ENCODE measurements at places on chromosomes 3 and 15. TPM values are rescaled to one million over a fixed set of nuclear protein-coding genes. Genes with fewer than 3 reads are reported as not detected.

GRCh38 chr3:182914341-182914740 is 66.0 kb downstream of the DCUN1D1 start:
- DNase-seq: no peak

- no peak for DNase-seq
Observed at GRCh38 chr3:115627180-115628074, 4.1 kb downstream of the GAP43 start.

DNA sequence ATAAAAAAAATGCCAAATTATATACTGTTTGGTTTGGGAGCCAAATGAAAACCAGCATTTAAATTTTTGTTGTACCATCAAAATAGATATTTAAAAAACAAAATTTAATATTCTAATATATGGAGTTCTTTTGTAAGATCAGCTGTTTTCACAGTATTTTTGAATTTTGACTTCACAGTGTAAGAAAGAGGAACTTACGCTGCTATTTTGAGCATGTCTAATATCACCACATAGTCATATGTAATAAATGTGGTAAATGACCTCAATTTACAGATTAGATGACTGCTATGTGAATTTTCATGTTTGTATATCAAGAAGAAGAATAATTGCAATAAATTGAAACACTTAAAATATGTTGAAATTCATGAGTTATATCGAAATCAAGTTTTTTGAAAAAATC is 189.6 kb downstream of the ARRDC4 start:
- DNase-seq: no peak

SPINT1 gene
- total RNA-seq: 147 TPM

GRCh38 chr15:62306851-62307504 is 141.9 kb upstream of the C2CD4B start:
- DNase-seq: peak; percentile 42

CDAN1 gene
- total RNA-seq: 36.8 TPM

- DNase-seq: no peak
Observed at GRCh38 chr15:40918146-40918798, 10.9 kb upstream of the DLL4 start.

- DNase-seq: no peak
Observed at GRCh38 chr3:19264424-19264823, 116.1 kb downstream of the KCNH8 start.

RAB43 gene
- total RNA-seq: 24.7 TPM

DNA sequence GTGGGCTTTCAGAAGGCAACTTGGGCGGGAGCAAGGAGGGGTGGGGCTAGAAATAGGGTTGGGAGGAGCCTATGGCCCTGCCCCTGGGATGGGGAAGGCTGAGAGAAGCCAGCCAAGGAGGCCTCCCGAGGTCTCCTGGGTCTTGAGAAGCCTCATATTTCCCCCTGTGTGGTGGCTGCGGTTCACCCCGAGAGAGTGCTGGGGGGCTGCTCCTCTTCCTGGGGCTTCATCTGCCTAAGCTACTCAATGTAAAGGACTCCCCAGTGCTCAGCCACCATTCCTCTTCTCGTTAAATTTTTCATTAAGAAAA is 174.3 kb downstream of the SMAD6 start:
- DNase-seq: no peak

- DNase-seq: no peak
Observed at GRCh38 chr3:193560870-193561269, 6.2 kb upstream of the ATP13A4 start.

KCNMB3 gene
- 4.1 TPM for total RNA-seq

DNA sequence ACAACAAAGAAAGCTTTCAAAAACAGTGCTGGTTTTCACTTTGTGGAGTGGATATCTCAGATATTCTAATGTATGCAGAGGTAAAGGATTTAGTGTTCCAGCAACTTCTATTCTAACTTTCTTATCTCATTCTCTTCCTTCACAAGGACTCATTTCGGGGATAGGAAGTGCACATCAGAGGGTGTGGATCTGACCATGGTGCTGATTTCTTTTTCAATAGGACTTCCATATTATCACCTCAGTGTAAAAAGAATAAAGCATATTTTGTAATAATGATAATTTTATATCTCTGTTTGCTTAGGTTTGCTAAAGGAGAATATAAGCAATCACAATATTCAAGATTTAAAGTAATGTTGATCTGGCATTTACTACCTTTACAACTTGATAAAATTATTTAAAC is 12.5 kb upstream of the CADM2 start:
- DNase-seq: no peak

GRCh38 chr3:71693641-71694040 is 31.6 kb downstream of the EIF4E3 start:
- no peak for DNase-seq

DNA sequence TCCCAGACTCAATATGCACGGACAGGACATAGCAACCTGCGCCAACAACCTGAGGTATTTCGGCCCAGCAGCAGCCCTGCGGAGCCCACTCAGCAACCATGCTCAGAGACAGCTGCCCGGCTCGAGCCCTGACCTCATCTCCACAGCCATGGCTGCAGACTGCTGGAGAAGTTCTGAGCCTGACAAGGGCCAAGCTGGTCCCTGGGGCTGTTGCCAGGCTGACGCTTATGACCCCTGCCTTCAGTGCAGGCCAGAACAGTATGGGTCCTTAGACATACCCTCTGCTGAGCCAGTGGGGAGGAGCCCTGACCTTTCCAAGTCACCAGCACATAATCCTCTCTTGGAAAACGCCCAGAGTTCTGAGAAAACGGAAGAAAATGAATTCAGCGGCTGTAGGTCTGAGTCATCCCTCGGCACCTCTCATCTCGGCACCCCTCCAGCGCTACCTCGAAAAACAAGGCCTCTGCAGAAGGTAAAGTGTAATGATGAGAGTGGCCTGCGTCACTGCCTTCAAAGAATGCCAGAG is 25.5 kb downstream of the TMEM41A start:
- DNase-seq: no peak

DNA sequence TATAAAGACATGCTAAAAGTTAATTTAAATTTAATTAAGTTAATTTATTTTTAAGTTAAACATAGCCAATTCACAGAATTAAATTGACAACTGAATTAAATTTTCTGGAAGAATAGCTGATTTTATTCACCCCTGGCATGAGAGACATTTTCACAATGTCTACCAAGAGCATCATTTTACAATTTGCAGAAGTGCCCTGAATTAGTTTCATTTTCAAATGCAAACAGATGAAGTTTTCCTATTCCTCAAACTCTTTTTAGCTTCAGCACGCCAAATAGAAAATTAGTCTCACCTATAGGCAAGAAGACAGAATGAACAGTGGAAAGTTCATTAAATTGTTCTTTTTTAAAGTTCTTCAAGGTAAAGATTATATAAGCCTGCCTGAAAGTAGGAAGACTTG is 259.3 kb downstream of the ZBBX start:
- no peak for DNase-seq

- peak; percentile 87 for DNase-seq
Observed at GRCh38 chr3:194141415-194142155, 5.6 kb downstream of the HES1 start.

GRCh38 chr3:48472923-48473616 is 26.5 kb downstream of the ATRIP start:
- peak; percentile 88 for DNase-seq

DNA sequence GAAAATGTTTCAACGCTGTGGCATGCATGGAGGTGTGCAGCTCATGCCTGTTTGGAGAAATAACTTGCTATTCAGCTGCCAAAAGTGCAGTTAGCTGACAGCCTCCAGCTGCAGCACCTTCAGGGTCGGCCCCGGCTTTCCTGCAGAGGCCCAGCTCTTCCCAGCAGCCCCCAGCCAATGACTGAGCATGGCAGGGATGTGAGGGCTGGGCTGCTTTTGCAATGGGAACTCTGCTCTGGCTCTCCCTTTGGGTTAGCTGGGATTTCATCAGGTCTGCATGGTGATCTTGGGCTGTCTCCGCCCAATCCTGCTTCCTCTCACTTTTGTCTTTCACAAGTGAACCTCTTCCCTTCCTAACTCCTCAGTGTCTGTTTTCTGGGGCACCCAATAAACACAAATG is 396.6 kb downstream of the EPHB1 start:
- DNase-seq: no peak

GRCh38 chr3:198079771-198080520 is 119.9 kb downstream of the LMLN start:
- DNase-seq: no peak

- no peak for DNase-seq
Observed at GRCh38 chr15:99002226-99002625, 5.4 kb downstream of the PGPEP1L start.

GRCh38 chr3:46372492-46373359 is 2.0 kb downstream of the CCR5 start:
- DNase-seq: no peak

DNA sequence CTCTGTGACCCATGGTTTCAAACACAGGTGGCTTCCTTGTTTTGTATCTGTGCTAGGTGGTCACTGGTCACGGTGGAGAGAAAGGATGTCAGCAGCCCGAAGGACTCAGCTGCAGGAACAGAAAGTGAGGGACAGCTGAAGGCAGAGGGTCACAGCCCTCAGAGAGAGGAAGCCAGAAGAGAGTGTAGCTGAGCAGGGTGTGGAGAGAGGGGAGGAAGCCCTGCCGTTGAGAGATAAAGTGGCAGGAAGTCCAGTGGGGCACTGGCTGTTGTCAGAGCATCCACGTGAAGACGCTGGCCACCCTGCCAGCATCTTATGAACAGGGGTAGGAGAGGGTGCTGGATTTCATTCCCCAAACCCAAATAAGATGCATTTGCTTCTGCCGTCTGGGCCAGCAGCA is 36.9 kb downstream of the LIMD1 start:
- DNase-seq: no peak

DNA sequence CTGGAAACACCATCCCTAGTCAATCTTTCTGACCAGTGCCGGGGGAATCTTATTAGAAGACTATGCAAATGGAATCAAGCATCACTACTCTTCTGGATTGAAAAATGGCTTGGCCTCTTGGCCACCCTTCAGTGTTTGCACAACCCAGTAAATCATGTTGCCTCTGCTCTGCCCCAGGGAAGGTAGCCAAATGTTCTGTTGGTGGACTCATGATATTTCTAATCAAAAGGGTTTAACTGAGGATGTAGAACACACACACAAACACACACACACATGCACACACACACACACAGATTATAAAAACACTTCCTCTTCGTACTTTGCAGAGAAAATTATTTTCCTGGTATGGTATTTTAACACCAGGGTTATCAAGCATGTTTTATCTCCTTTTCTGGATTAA is 7.9 kb downstream of the RBP2 start:
- no peak for DNase-seq

SLC6A6 gene
- total RNA-seq: 21.2 TPM

DNA sequence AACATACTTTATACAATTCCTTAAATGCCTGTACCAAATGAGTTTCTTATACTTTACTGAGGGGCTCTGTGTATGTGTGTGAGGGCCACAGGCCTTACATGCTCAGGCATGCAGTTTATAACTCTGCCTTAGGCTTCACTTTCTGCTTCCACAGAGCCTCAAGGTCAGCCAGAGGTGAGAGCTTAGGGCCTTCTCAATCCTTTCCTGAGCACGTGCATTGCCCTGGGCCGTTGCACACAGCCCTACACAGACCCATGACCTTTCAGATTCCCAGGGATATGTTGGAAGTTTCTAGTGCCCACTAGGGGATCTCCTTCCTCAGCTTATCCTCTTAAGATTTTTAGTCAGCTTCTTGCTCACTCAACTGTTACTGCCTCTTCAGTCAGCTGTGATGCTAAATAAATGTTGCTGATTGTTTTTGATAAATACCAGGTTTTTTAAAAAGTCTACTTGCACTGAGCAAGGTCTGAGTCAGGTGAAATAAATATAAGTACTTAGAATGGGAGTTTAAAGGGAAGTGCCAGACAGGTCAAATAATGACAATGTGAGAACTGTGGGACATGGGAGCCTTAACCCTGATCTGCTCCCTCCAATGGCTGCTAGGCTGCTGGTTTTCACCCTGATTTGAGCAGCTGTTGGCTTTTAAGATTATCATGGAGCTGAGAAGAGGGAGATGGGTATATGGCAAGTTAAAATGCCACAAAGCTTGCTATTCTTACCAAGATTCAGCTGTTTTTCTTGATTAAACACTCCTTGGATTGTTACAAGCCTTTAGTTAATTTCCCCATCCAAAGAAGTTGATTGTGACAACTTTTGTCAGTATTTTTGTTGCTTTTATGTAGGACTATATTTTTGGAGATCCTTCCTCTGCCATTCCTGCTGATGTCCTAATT is 169.5 kb downstream of the PLD1 start:
- no peak for DNase-seq

HTR3E gene
- total RNA-seq: not detected

DNA sequence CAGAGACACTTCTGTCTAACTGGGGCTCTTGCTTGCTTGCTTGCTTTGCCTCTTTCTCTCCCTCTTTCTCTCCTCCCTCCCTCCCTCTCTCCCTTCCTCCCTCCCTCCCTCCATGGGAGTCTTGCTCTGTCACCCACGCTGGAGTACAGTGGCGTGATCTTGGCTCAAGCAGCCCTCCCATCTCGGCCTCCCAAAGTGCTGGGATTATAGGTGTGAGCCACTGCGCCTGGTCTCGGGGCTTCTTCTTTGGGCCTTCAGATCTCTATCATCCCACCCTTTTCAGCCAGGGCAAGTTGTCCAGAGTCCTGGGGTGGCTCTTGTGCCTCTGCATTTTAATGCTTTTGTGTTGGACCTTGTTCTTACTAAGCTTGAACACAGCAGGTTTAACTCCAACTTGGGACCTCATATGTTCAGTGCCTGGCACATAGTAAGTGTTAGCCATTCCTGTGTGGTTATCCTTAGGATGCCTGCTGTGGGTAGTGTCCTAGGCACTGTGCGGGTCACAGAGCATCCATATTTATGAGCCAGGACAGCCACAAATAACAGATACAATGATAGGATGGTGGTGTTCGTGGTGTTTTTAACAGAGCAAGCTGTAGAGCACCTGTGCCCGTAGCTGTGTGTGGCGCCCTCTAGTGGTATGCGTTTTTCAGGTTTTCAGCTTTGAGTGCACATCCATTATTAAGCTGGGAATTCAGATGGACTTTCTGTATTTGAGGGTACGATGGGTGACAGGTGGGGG is 75.1 kb downstream of the CCK start:
- peak; percentile 54 for DNase-seq

C3orf20 gene
- total RNA-seq: 0.09 TPM

DNA sequence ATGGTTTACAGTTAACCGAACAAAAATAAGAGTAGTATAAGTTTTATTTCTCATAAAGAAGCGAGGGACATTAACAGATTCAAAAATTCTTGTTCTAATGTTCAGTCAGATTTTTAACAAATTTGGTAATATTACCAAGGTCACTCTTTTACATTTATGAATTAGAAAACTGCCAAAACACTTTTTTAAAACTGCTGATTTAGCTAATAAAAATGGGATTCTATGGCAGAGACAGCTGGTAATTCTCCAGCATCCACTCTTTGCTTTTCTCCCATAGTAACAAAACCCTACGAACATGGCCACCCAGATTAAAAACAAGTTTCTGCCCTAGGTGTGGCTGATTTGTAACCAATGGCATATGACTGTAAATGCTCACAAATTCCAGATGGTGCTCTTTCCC is 71.2 kb downstream of the GPR160 start:
- no peak for DNase-seq

SCN5A gene
- 1.8 TPM for total RNA-seq

DNA sequence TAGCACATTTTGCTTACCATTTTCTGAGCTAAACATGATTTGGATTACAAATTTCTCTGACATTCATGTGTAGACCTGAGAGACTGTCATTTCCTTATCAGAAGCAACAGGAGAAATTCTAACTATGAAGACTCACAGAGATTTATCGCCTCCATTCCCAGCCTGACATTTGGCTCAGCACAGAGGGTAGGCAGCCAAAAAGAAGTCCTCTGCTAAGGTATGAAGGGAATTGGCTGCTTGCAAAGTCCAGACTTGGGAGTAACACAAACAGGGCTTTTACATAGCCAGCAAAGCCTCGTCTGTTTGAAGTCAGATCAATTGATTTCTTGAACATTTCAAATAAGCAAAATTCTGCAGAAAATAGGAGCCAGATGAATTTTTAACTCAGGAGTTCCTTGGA is 57.0 kb upstream of the CMSS1 start:
- no peak for DNase-seq

GRCh38 chr3:137335478-137335877 is 377.7 kb downstream of the IL20RB start:
- DNase-seq: no peak
